Pons (tissue), 1 donor: ENCODE measurements at places on chromosomes 11 and 22.

GRCh38 chr11:70378506-70379134 lies 19.7 kb upstream of the CTTN start:
- no peak for DNase-seq

DNA sequence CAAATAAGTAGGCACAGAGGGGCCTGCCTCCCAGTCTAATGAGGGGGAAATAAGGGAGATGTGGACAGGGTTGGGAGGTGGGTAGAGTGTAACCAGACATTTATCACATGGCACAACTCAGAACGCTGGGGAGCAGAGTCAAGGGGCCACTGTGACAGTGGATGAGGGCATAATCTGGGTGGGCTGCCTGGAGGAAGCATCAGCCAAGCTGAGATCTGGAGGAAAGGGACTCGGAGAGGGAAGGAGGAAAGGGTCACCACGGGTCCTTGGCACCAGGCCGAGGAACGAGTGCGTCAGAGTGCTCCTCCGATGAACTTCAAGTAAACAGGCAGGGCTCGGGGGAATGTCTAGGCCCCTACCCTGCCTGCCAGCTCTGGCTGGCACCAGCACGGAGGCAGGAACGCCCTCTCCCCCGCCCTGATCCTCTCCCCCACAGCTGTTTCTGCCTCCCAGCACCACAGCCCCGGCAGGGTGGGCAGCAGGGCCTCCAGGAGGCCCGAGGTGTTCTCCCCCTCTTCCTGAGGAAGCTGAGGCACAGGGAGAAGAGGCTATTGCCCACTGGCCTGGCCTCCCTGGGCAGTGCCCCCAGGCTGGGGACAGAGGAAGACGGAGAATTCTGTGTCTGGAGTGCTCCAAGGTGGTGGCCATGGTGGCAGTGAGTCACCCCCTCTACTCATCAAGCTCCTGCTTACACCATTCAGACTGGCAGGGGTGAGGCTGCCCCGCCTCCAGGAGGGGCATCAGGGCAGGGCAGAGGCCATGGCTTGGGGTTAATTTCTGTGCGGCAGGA lies 4.2 kb downstream of the ALDH3B1 start:
- no peak for DNase-seq

DNA sequence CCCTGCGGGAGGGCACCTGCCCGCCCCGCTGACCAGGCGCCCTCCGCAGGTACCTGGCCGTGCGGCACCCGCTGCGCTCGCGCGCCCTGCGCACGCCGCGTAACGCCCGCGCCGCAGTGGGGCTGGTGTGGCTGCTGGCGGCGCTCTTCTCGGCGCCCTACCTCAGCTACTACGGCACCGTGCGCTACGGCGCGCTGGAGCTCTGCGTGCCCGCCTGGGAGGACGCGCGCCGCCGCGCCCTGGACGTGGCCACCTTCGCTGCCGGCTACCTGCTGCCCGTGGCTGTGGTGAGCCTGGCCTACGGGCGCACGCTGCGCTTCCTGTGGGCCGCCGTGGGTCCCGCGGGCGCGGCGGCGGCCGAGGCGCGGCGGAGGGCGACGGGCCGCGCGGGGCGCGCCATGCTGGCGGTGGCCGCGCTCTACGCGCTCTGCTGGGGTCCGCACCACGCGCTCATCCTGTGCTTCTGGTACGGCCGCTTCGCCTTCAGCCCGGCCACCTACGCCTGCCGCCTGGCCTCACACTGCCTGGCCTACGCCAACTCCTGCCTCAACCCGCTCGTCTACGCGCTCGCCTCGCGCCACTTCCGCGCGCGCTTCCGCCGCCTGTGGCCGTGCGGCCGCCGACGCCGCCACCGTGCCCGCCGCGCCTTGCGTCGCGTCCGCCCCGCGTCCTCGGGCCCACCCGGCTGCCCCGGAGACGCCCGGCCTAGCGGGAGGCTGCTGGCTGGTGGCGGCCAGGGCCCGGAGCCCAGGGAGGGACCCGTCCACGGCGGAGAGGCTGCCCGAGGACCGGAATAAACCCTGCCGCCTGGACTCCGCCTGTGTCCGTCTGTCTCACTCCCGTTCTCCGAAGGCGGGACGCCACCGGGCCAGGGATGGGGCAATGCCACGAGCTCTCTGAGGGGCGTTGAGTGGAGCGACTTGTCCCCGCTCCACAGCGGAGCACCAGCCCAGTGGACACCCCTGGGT lies 1.8 kb downstream of the GALR3 start:
- no peak for DNase-seq

GRCh38 chr11:63687845-63688244 lies 6.5 kb downstream of the RTN3 start:
- DNase-seq, result no peak

- DNase-seq, result peak; percentile 66
These were observed 270.5 kb upstream of the SORL1-AS1 start for GRCh38 chr11:121723246-121723741.

DNA sequence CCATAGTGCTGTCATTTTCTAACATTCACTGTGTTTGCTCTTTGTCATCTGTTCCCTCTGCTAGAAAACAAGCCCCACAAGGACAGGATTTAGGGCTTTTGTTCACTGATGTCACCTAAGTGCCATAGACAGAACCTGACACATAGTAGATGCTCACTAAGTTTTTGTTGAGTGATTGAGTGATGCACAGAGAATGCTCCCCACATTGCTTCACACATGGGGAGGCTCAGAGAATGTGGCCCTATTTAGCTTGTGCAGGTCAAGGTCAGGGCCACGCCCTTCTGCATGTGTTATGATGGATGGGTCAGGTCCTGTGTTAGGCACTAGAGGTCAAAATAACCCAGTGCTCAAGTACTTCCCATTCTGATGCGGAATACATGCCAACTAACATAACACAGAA lies 33.1 kb upstream of the TSKU start:
- no peak for DNase-seq

- DNase-seq, result no peak
These were observed 25.0 kb downstream of the LRP5 start for GRCh38 chr11:68337399-68337835.

DNA sequence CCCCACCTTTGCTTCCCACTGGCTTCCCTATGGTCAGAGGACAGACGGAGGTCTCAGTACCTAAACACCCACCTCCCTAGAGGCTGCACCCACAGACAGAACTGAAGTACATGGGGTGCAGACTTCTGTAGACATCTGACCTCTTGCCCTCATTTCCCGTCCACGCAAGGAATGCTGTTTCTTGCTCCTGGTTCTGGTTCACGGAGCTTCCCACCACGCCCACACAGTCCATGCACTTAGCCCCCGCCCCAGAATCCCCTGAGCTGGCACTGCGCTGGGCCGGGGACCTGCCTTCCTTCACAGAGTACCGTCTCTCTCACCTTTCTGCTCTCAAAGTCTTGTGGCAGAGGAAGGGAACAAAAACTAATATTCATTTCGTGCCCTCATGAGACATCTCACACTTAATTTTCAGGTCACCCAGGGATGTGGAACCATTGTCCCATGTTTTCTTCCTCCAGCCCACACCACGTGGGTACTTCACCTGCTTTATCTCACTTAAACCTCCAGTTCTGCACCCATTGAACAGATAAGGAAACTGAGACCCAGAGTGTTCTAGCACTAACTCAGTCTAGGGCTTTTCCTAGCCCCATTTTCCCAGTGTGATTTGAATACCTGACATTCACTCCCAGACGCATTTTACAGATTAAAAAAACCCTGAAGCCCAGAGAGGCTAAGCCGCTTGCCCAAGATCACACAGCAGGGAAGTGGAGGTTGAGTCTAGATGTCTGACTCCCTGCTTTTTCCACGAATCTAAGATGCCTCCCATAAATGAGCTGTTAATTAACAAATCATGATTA lies 5.7 kb downstream of the TMPRSS6 start:
- no peak for DNase-seq

- DNase-seq, result no peak
These were observed 134.8 kb upstream of the NTM start for GRCh38 chr11:131235328-131236298.

DNA sequence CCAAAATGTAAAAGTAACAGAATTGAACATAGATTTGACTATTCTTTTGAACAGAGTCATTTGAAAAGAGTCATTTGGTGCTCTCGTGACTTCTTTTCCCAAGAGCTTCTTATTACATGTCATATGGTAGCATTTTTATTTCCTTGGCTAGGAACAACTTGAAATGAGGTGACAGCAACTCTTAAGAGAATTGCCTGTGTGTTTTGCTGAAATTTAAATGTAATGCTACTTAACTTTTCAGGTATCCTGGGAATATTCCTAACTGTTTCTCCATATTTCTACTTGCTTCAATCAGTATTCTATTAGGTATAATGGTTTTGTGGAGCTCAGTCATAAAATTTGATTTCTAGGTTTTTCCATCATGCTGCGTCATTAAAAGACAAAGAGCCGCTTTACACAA lies 700.7 kb downstream of the LUZP2 start:
- no peak for DNase-seq

DNA sequence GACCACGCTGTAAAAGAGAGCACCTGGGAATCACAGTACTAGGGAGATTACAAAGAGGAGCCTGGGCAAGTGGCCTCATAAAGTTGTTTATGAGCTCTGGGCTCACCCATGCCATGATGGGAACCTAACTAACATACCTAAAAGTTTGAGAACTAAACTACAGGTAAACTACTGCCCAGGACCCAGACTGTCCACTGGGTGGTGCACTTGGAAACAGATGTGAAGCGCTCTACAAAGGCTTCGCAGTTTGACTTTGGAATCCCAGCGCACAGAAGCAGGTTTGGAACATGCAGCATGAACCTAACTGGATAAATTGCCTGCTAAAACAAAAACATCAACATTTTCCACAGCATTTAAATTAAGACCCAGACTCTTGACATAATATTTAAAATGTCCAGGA lies 418.6 kb downstream of the FAM181B start:
- DNase-seq, result peak; percentile 17

DNA sequence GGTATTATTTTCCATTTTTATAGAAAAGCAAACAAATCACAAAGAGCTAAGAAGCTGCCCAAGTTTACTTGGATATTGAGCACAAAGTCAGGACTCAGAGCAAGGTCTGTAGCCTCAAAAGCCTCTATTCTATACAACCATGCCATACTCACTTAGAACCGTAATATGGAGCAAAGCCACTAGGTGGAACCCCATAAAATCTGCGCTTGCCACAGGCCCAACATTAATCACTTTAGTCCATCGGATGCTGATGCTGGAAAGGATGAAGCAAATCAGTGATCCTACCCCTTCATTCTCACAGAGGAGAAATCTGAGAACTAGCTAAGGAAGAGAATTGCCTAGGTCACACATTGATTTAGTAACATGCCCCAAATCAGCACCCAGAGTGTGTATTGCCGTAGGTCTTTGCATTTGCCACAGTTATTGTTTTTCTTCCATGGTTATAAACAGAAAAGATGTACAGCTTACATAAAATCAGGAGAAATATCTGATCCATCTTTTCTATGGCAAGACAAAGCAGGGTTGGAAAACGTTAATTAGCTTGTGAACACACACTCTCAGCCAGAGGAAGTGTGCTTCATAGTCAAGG lies 56.7 kb upstream of the RAB38 start:
- no peak for DNase-seq

GRCh38 chr22:20808844-20809243 lies 34.9 kb downstream of the SERPIND1 start:
- DNase-seq, result no peak

DNA sequence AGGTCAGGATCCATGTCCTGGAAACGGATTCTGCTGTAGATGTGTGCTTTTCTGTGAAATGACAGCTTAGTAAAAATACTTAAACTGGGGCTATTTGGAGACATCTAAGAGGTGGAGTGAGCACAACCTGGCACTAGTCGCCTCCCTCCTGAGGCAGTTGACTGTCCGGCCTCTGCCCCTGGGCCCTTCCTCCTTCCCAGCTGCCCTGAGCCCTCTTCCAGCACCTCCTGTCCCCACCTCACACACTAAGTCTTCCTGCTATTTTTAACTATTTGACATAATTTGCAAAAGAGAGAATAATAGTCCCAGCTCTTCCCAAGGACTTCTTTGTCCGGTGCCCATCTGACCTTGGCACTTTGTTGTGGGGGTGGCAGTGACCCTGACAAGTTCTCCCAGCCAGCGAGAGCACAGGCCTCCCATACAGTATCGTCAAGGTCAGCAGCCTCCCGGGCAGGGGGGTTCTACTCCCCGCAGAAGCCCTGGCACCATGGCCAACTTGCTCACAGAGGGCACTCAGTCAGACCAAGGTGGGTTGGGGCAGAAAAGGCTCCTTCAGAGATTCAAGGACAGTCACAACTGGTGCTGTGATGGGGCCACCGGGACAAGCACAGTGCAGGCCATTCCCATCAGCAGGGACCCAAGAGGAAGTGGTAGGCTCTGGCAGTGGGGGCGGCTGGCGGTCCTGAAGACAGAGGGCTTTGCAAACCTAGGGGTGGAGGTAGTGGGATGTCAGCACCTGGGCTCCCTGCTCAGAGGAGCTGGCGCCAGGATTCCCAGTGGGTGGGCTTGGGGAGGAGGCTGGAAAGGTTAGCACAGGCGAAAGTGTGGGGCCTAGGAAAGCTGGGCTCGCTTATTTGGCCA lies 5.5 kb upstream of the NEAT1 start:
- peak; percentile 40 for DNase-seq

GRCh38 chr11:35803115-35803514 lies 140.5 kb downstream of the TRIM44 start:
- DNase-seq, result no peak

DNA sequence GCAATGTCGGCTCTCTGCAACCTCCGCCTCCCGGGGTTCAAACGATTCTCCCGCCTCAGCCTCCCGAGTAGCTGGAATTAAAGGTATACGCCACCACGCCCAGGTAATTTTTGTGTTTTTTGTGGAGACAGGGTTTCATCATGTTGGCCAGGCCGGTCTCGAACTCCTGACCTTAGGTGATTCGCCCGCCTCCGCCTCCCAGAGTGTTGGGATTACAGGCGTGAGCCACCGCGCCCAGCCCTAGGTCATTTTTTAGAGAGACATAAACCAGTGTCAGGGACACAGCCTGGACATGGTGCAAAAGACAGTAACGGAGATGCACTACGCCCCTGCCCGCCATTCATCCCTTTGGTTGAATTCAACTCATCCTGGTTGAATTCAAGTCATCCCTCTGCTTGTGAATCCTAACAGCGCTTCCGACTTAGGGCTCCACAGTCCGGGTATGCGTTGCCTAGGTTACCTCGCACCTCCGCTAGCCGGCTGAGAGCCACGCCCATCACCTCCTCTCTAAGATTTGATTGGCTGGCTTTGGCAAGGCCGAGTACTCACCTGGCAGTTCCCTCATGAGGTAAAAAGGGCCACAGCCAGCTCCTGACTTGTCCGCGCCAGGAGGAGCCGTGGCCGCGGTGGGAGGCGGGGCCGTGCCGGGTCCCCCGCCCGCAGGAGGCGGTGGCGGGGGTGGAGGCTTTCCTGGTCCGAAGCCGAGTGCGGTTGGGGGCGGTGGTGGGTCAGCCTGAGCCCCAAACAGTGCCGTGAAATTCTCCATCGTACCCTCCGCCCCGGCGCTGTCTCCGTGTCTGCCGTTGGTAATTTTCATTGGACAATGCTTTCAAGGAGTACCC lies at the start of gene MED19:
TSS of gene MED19 (minus strand) at position 802 of the 842 bp plus-strand sequence. CDS start at position 766, 36 bp downstream.
- peak; percentile 66 for DNase-seq
